ENCODE measurements at places on chromosomes 3 and 15.

GRCh38 chr3:99858469-99858868 lies 40.8 kb downstream of the CMSS1 start:
- DNase-seq, result no peak

DNA sequence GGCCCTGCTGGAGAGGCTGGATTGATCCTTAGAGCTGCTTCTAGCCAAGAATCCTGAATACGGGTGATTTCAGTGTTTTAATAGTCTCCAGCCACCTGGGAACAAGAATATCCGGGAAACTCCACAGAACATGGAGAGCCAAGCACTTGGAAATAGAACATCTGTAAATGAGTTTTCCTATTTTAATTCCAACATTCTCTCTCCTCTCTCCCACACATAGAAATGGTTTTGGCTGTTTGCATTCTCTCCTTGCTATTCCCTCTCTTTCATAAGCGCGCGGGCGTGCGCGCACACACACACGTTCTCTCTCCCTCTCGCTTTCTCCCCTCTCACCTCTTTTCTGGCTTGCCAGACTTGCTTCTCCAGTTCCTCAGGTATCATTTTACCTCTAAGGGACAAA lies 50.6 kb downstream of the GADL1 start:
- no peak for DNase-seq

GRCh38 chr3:171649267-171649666 lies 161.0 kb downstream of the PLD1 start:
- no peak for DNase-seq

- DNase-seq, result no peak
Observed at GRCh38 chr3:128859630-128860029, 19.8 kb upstream of the ACAD9 start.

- no peak for DNase-seq
Observed at GRCh38 chr3:106421426-106421825, 552.6 kb upstream of the CBLB start.
